ENCODE measurements at places on chromosomes 6 and 20. TPM values are rescaled to one million over a fixed set of nuclear protein-coding genes. Genes with fewer than 3 reads are reported as not detected.
A peak's percentile ranks its signal among the peaks of the same experiment; 100 is the strongest.

DNA sequence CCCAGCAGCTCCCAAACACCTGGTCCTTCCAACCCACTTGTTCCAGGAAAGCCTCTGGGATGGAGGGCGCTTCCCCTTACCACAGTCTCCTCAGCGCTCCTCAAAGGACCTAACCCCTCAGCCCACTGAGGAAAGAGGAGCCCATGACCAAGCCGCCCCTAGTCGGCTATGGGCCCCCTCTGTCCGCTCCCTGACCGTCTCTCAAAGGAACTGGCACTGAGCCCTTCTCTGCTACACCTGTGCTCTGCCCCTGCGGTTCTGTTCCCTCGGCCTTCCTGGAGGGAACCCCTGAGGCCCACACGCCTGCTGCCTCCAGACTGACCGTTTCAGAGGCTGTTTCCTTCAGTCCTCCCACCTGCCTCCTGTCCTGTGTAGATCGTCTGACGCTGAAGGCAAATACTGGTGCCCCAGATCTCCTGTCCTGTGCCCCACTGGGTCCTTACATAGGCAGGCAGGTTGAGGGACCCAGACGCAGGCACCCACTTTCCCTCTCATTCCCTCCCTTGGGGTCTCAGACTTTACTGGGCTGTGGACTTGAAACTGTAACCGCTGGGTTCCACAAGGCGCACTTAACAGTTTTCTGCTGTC is 1.9 kb upstream of the SLC4A11 start:
- no peak overlapping the region for H3K4me3 ChIP-seq
- H3K27me3 ChIP-seq = peaks cover 72% of the 10 kb centered on the region
- H3K4me1 ChIP-seq = peaks cover 28% of the 10 kb centered on the region
- no peaks in the 10 kb centered on the region for H3K36me3 ChIP-seq
- no peak for DNase-seq

DNA sequence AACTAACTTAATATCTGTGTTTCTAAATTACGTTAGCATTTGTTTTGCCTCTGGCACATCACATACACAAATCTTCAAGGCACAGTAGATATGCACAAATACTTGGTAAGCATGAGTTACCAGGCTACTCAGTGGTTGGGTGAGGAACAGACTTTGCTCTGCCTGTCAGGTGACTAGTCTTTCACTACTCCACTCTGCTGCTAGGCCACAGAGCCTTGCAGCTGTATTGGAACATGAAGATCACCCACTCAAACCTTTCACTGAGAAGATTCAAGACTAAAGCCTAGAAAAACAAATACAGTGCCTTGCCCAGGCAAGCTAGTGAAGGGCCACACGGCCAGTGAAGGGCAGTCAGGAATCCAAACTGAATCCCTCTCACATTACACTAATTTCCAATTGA is 47.0 kb downstream of the DTNBP1 start:
- DNase-seq = no peak
- H3K4me1 ChIP-seq = peaks cover 21% of the 10 kb centered on the region
- H3K27me3 ChIP-seq = no peaks in the 10 kb centered on the region
- no peak overlapping the region for H3K4me3 ChIP-seq
- no peak overlapping the region for H3K27ac ChIP-seq
- peaks cover 5% of the 10 kb centered on the region for H3K36me3 ChIP-seq

Gene RBPJL
- total RNA-seq = not detected

Gene PPP1R14C
- not detected for total RNA-seq

DNA sequence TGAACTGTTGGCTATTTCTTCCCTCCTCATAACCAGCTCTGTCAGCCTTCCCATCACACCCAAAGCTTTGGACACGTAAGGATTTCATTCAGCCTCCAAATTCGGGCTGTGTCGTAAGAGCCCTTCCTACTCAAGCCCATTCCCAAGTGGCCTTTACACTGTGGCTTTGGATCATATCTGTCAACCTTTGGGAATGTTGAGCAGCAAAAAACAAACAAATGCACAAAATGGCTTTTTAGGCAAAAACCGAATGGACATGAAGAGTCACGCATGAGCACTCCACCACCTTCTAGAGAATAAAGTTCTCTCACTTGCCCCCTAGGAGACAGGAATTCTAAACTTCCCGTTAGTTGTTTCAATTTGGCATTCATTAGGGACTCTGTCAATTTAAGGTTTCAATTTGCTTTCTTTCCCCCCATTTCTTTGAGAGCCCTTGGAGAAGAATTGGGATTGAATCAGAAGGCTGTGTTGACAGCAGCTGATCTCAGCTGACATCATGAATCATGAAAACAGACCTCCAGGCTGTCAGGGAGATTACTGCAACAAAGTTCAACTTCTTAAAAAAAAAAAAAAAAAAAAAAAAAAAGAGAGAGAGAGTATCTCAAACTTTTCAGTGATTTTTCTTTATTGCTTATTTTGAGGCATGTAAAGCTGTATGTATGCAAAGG is 110.3 kb downstream of the BCAS1 start:
- H3K27ac ChIP-seq = no peak overlapping the region
- no peaks in the 10 kb centered on the region for H3K27me3 ChIP-seq
- H3K4me3 ChIP-seq = no peak overlapping the region
- DNase-seq = no peak
- H3K36me3 ChIP-seq = no peaks in the 10 kb centered on the region

Gene SEMG1
- not detected for total RNA-seq

DNA sequence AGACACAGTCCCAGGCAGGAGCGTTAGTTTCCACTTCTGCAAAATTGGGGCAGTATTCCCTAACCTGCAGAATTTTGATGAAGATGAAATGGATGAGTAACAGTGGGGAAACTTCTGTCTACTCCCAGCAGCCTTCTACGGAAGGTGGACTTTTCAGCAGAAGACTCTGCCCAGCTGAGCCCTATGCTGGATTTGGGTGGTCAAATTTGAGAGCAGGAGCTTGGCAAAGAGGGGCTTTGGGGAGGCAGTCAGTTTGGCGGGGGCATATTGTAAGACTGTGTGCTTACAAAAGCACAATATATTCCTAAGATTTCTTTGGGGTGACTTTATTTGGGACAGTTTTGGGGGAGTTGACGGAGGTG is 5.4 kb upstream of the SDCBP2 start:
- H3K4me1 ChIP-seq = peaks cover 65% of the 10 kb centered on the region
- no peaks in the 10 kb centered on the region for H3K36me3 ChIP-seq
- H3K27ac ChIP-seq = peak overlapping the region; percentile 10
- H3K27me3 ChIP-seq = no peaks in the 10 kb centered on the region
- no peak overlapping the region for H3K4me3 ChIP-seq
- no peak for DNase-seq

Gene BTNL2
- not detected for total RNA-seq

Gene SRF
- 43.6 TPM for total RNA-seq

DNA sequence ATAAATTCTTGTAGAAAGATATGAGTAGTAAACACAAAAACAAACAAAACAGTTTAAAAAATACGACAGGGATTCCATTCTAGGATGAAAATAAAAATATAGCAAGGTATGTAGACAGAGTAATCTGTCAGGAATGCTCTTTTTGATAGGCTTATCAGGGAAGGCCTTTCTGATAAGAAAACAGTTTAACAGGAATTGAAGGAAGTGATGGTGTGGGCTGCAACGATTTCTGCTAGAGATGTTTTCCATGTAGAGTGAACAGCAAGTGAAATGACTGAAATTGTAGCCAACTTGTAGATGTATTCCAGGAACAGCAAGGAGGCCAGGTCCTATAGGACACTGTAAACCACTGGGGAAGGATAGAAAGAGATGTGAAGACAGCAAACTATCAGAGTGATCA is 689.7 kb upstream of the GJE1 start:
- H3K27me3 ChIP-seq = no peaks in the 10 kb centered on the region
- no peak for DNase-seq
- H3K27ac ChIP-seq = no peak overlapping the region
- no peaks in the 10 kb centered on the region for H3K4me1 ChIP-seq
- no peak overlapping the region for H3K4me3 ChIP-seq

Gene DDR1
- 23.8 TPM for total RNA-seq

DNA sequence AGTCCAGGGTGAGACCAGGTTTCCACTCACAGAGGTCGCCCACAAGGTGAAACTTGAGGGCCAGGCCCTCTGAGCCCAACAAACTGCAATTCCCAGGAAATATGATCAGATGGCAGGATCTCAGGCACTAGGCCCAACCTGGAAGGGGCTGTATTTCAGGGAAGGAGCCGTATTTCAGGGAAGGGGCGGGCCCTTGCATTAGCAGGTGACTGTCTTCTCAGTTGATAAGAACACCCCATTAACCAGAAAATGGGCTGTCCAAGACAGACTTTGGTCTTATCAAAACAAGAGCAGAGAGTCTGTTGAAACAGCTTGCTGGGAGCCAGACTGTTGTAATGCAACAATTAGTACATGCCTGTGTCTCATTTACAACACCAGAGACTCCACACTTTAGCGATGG is 10.9 kb upstream of the BNIP5 start:
- H3K4me1 ChIP-seq = no peaks in the 10 kb centered on the region
- H3K27me3 ChIP-seq = peaks cover 8% of the 10 kb centered on the region
- DNase-seq = no peak
- no peak overlapping the region for H3K27ac ChIP-seq
- no peaks in the 10 kb centered on the region for H3K36me3 ChIP-seq
- H3K4me3 ChIP-seq = no peak overlapping the region

Gene MYO6
- 23.6 TPM for total RNA-seq

- DNase-seq = no peak
- H3K27ac ChIP-seq = no peak overlapping the region
- no peak overlapping the region for H3K4me3 ChIP-seq
- no peaks in the 10 kb centered on the region for H3K4me1 ChIP-seq
- H3K27me3 ChIP-seq = no peaks in the 10 kb centered on the region
- peaks cover 41% of the 10 kb centered on the region for H3K36me3 ChIP-seq
Observed at GRCh38 chr20:3590164-3590563, 73.0 kb downstream of the GFRA4 start.

Gene SULF2
- total RNA-seq = 13.2 TPM

- H3K27me3 ChIP-seq = no peaks in the 10 kb centered on the region
- DNase-seq = no peak
- H3K4me1 ChIP-seq = no peaks in the 10 kb centered on the region
- no peak overlapping the region for H3K27ac ChIP-seq
Observed at GRCh38 chr6:131051341-131051740, 11.7 kb downstream of the EPB41L2 start.

DNA sequence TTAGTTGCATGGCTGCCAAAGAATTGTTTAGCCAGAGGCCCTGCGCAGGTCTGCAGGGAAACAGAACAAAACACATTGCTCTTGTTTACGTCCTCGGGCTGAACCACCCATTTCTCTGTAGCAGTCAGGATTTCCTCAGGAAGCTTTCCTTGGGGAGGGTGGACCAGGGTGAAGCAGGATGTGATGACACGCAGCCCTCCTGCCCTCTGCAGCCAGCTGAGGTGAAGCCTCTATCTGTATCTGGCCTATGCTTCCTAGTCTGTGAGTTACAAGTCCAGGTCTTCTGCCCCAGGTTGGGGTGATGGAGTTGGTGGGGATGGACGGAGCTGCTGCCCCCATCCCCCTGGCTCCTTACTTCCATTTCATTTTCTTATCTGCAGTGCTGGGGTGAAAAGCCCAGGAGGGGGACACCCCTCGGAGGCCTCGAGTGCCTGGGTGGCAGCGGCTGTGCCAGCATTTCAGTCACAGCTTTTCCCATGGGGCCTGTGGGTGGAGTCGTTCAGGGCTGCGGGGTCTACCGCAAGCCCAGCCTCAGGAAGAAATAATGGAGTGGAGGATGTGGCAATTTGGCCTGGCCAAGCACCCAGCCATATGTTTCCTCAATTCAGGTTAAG is 24.9 kb downstream of the SASH1 start:
- no peaks in the 10 kb centered on the region for H3K27me3 ChIP-seq
- H3K36me3 ChIP-seq = no peaks in the 10 kb centered on the region
- no peak for DNase-seq
- H3K4me1 ChIP-seq = peaks cover 67% of the 10 kb centered on the region

DNA sequence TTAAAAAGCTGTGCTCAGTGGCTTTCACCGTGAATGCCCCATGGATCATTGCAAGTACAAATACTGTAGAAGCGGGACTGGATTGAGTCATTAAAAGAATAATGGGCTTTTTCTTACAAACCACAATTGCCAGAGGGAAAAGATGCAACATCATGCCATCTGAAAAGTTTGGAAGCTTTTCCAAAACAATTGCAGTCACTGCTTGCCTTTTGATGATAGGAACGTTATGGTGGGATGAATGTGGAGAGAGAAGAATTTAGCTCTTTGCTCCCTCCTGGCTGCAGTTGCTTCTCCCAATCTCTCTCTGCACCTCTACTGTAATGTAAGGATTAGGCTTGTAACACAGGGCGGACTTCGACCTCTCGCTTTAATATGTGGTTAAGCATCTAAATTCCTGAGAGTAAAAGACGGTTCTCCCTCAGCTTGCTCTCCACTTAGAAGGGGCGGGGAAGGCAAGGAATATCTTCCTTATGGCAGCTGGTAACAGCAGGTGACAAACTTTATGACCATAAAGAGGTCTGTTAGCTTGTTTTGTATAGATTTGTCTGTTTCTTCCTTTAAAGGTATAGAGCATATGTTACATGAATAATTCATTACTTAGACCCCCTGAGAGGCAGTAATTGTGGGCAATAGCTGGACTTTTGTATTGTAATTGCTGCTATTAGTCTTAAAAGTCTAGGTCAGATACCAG is 376.1 kb downstream of the UTRN start:
- no peak overlapping the region for H3K4me3 ChIP-seq
- DNase-seq = no peak
- peak overlapping the region; percentile 70 for H3K27ac ChIP-seq
- no peaks in the 10 kb centered on the region for H3K36me3 ChIP-seq

DNA sequence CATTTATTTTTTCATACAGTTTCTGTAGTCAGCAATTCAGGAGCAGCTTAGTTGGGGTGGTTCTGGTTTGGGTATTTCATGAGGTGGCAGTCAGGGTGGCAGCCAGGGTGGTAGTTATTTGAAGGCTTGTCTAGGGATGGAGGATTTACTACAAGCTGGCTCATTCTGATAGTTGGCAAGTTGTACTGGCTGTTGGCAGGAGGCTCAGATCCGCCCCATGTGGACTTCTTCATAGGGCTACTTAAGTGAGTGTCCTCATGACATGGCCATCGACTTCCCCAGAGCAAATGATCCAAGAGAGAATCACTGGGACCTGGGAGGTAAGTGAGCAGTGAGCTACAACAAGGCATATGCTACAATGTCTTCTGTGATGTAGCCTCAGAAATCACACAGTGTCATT is 22.4 kb upstream of the CDKAL1 start:
- H3K27ac ChIP-seq = no peak overlapping the region
- H3K27me3 ChIP-seq = no peaks in the 10 kb centered on the region

Gene LY6G5C
- 5.8 TPM for total RNA-seq

Gene GTSF1L
- total RNA-seq = not detected

GRCh38 chr6:154613137-154613676 is 102.7 kb upstream of the CNKSR3 start:
- DNase-seq = no peak
- no peak overlapping the region for H3K4me3 ChIP-seq
- H3K4me1 ChIP-seq = no peaks in the 10 kb centered on the region
- no peaks in the 10 kb centered on the region for H3K27me3 ChIP-seq
- H3K36me3 ChIP-seq = no peaks in the 10 kb centered on the region

Gene SYCP2L
- 0.43 TPM for total RNA-seq

DNA sequence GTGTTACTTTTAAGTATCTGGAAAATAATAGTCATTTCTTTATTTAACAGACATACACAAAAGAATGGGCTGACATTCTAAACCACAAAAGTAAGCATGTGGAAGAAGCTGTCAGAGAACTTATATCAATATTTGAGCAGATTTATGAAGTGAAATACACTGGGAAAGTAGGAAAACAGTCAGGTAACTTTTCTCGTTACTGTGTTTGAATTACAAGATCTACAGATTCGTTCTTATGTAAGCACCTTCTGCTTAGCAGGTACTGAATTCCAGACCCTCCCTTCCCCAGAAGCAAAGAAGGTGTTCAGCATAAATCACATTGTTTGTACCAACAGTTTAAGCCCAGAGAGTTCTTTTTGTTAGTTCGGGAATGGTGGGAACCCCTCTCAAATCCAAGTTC is 88.0 kb downstream of the DNAH8 start:
- no peak for DNase-seq
- no peak overlapping the region for H3K27ac ChIP-seq
- no peaks in the 10 kb centered on the region for H3K27me3 ChIP-seq
- H3K36me3 ChIP-seq = no peaks in the 10 kb centered on the region
- H3K4me3 ChIP-seq = no peak overlapping the region
- no peaks in the 10 kb centered on the region for H3K4me1 ChIP-seq

Data from spleen (tissue), 13 donors.